Left colon (tissue), 2 donors: ENCODE measurements at places on chromosomes 4 and X.

DNA sequence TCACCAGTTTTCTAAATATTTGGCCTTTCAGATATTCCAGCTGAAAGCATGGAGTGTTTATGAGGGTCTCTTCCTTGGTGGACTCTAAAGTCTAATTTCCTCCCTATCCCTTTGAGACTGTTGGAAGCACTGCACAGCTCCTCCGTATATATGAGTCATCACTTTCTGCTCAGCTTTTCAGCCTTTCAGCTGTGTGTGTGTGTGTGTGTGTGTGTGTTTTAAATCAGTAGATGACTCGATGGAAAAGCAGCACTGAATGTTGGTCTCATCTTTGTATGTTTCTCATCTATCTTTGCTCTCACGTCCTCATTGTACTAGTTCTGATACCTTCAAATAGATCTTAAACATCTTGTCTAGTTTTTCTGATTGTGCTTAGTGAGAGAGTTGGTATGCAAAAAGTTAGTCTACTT is 81.6 kb downstream of the ZFX start:
- DNase-seq = no peak

DNA sequence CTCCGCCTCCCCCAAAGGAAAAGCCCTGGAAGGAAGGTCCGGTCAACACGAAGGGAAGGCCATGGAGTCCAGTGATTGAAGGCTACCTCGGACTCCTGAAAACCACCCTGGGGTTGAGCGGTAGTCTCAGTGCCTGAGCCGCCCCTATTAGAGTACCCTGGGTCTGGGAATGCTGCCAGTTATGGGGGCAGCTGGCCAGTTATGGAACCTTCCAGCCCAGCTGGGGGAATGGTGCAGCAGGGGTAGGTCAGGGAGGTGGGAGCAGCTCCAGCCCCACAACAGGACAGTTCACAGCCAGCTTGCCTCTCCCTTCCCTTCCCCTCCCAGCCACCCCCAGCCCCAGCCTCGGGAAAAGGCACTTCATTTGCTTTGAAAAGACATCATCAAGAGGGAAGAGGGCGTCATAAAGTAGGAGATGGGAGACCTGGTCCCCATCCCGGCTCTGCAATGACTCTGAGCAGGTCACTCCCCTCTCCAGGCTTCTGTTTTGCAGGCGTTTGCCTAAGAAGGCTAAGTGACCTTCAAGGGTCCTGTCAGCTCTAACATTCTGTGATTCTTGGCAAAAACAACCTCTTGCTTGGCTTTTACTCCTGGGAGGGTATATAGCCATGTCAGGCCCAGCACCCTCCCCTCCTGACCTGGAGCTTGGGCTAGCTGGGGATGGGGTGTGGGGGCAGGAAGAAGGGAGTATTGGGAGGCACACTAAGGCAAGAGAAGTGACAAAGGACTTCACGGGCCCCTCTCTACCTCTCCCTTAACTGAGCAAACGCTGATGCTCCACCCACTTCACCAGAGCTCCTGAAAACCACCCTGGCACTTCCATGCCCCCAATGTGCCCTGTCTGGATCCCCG is 8.0 kb downstream of the APLN start:
- no peak for DNase-seq

DNA sequence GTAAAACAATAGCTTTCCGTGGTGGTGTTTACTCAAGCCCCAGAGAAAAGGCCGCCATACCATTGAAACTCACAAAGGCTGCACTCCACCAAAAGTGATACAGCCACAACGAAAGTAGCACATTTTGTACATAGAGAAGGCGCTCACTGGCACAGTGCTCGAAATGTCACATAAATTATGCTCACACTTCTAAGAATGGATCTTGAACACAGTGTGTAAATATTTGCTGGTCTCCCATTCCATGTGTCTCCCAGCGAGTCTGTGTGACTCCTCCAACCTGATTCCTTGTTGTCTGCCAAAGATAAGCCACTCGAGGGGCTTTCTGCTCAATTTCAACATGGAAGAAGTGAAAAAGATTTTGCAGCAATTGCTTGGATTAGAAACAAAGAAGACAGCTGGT is 234.0 kb upstream of the VCX3A start:
- no peak for DNase-seq

- DNase-seq = no peak
These were observed 312.9 kb downstream of the TRIML1 start for GRCh38 chr4:188452097-188452496.

GRCh38 chr4:184392748-184393559 is 81.4 kb downstream of the IRF2 start:
- DNase-seq = no peak

GRCh38 chr4:65450899-65451298 is 219.4 kb downstream of the EPHA5 start:
- no peak for DNase-seq

GRCh38 chr4:128716338-128716737 is 93.2 kb upstream of the JADE1 start:
- no peak for DNase-seq
